Stimulated activated CD4-positive, alpha-beta T cell treated with anti-CD3 and anti-CD28 coated beads, Interleukin-1b, Interleukin-23, amount 100 ng/mL, for 1 hour (primary cell): ENCODE measurements at places on chromosomes 2 and 18.

GRCh38 chr2:171985076-171985475, 14.7 kb upstream of the METAP1D start:
- no peak for DNase-seq

DNA sequence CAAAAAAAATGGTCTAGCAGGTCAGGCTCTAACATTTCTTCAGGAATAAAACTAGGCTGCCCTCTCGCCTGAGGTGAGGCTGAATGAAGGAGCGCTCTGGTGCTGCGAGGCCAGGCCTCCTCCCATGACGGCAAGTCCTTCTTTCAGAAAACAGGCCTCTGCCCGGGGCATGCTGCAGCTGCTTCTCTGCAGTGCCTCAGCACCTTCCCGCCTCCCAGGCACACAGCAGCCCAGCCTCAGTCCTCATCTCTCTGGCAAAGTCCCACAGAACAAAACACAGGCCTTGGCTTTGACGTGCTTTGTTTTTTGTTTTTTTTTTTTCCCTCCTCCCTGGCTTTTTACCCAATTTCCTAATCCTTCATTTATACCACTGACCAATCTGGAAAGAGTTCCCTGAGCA, 74.8 kb downstream of the BCL11A start:
- DNase-seq = no peak

DNA sequence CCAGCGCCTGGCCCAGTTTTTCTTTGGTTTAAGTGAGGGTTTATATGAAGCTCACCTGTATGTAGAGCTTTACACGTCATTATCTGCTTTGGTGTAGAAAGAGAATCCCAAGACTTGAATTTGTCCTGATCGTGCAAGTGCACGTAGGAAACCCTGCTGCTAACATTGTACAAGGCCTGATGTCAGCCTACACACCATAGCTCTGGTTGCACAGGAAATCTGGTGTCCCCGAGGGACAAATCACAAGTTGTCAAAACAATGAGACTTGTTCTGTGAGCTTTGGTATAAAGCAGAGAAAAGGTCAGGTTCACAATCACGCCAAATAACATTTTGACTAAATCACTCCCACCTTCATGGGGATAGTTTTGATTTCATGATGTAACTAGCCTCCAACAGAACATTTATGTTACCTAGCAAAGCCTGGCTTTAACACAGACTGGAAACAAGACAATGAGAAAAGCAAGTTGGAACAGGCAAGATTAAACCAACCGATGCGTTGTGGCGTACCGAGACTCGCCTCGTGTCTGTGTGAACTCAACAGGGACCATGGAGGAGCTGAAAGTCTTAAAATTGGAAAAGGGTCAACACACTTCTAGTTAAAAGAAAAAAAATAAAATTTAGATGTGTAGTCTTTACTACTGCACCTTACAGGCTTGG, 41.4 kb downstream of the ZAP70 start:
- DNase-seq = no peak

- DNase-seq = no peak
These were observed 433 bp downstream of the SH3RF3 start for GRCh38 chr2:109129356-109129920.

- DNase-seq = no peak
These were observed 83.2 kb upstream of the EPC2 start for GRCh38 chr2:148561389-148561788.

- no peak for DNase-seq
These were observed 137.3 kb downstream of the RNF152 start for GRCh38 chr18:61755555-61755954.

DNA sequence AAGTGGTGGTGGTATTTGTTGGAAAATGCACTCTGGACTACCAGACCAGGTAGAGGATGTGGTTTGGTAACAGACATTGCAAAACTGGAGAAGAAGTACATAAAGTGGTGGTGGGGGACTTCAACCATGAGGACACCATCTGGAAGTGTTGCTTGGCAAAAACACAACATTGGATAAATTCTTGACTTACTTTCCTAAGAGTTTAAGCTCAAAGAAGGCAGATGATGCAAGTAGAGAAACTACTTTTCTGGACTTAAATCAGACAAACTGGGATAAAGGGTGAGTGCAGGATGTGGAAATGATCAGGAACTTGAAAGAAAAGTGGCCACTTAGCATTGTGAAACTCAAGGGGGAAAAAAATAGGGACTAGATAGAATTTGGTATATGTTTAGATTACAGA, 487.4 kb downstream of the ZEB2 start:
- no peak for DNase-seq
